ENCODE measurements at places on chromosomes 13 and 19.

- no peak for DNase-seq
Observed at GRCh38 chr19:14102756-14103155, 12.2 kb upstream of the SAMD1 start.

- DNase-seq, result no peak
Observed at GRCh38 chr13:25352230-25352629, 19.5 kb upstream of the ATP8A2 start.

DNA sequence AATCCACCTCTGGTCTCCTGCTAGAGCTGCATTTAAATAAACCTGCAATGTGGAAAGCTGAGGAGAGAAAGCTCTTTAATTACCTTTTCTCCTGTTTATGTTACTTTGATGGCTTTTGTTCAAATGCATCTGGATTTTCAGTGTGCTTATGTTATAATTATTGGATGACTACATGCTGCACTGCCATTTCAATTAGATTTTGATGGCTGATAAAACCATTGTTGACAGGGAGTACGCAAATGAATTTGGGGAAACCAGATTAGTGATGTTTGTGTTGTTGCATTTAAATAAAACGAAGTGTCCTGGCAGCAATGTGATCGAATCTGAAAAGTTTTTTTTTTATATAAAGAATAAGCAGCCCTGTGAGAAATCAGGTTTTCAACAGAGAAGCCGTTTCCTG, 799.8 kb downstream of the DIAPH3 start:
- DNase-seq, result no peak

DNA sequence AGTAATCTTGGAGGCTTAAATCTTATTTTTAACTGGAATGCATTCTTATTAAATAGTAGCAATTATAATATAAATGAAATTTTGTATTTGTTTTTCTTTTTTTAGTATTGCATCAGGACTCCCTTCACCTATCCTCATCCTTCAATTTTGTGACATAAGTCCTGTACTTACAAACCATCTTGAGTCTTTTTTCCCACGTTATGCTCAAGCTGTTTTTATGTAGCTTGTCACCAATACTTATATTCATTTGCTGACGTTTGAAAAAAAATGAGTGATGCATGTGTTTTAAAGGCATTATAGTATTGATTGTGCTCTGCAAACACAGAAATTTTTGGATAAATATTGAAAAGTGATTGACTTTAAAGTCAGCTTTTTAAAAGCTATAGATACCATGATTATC, 888 bp downstream of the GPR18 start:
- DNase-seq, result no peak

GRCh38 chr19:43847884-43848283, 20.8 kb downstream of the ZNF283 start:
- DNase-seq, result no peak

GRCh38 chr13:34161931-34162543, 344.1 kb downstream of the RFC3 start:
- no peak for DNase-seq

DNA sequence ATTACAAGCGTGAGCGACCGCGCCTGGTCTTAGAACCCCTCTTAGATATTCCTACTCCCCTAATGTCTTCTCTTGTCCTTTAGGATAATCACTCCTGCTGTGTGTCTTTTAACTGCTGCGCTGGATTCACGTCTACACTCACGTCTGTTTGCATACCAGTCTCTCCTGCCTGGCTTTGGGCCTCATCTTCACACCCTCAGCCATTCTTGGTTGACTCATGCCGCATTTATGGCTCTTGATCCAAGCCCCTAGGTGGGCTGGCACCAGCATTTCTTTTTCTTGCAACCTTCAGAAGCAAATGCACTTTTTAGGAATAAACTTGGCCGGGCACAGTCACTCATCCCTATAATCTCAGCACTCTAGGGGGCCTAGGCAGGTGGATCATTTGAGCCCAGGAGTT, 22.7 kb downstream of the MYO9B start:
- DNase-seq, result no peak

GRCh38 chr19:50924586-50924985, 13.4 kb upstream of the KLK4 start:
- no peak for DNase-seq

DNA sequence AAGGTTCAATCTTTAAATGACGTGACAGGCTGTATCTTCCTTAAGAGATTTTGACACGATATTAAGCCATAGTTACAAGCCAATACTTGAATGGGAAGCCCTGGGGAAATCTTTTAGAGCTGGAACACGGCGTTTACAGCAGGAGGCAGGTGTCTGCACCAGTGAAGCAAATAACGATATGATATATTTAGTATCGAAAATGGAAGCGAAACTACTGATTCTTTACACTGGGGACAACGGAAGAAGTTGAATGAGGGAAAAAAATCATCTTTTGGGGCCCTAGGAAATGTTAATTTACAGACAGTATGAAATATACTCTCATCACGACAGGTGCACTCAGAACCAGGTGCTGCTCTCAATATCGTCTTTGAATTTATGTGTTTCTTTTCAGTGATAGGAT, 793.9 kb upstream of the PCDH20 start:
- no peak for DNase-seq

- peak; percentile 49 for DNase-seq
Observed at GRCh38 chr19:48608798-48609263, 2.3 kb downstream of the SPACA4 start.

DNA sequence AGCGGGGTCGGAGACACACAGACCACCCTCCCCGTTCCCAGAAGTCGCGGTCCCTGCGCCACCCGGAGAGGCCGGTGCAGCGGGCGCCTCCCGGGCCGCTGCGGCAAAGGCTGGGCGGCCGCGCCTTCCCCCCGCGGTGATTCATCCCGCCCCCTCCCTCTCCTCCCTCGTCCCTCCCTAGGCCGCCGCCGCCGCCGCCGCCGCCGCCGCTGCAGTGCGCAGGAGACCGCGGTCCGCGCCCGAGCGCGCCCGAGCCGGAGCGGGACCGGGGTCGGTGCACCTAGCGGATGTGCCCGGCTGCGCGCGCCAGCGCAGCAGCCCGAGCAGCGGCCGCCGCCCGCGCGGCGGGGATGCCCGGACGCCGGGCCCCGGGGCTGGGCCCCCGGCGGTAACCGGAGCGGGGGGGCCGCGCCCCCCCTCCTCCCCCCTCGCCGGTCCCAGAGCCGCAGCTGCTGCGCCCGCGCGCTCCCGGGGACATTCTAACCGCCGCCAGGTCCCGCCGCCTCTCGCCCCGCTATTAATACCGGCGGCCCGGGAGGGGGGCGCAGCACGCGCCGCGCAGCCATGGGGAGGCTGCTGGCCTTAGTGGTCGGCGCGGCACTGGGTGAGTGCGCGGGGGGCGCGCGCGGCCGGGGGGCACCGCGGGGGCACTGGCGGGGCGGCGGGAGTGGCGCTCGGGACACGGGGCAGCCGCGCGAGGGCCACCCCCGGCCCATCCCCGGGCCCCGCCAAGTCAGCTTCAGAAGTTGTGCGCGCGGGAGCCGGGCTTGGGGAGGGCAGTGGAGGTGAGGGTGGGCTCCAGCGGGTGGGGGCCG, at the start of gene SCN1B:
Gene SCN1B (plus strand): TSS at position 214 of the 815 bp plus-strand sequence. CDS start 351 bp downstream, at position 565.
- DNase-seq, result peak; percentile 57

- no peak for DNase-seq
Observed at GRCh38 chr19:49781394-49781793, 14.6 kb downstream of the AP2A1 start.

GRCh38 chr19:39409208-39410016, 2.8 kb downstream of the ZFP36 start:
- DNase-seq, result peak; percentile 72

DNA sequence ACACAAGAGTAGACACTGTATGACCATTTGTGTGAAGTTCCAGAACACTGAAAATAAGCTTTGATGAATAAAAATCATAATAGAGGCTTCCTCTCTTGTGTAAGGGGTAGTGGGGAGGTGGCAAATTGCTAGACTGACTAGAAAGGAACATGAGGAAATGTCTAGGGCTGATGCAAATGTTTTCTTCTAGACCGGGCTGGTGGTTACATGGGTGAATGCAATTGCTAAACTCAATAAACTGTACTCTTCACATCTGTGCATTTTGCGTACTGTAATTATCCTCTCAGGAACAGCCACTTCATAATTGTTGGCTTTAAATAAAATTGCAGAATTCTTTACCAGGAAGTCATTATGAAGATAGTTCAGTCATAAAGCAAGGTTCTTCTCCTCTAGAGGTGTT, 5.2 kb upstream of the KBTBD7 start:
- no peak for DNase-seq

DNA sequence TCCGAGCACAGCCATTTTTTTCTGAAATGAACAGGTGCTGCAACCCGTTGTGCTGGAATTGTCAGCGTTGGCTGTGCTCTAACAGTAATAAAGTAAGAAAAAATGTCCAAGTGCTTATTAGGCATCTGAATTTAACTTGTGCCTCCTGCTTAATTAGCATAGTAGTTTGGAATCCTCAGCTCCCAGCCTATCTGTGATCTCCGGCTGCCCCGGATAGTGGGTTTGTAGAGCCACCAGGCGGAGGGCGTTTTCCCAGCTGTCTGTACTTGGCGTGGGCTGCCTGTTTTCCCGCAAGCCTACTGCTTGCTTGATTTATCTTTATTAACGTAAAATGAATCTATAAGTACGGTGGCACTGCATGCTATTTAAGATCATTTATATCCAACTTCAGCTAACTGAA, 137.9 kb downstream of the MTUS2 start:
- no peak for DNase-seq

DNA sequence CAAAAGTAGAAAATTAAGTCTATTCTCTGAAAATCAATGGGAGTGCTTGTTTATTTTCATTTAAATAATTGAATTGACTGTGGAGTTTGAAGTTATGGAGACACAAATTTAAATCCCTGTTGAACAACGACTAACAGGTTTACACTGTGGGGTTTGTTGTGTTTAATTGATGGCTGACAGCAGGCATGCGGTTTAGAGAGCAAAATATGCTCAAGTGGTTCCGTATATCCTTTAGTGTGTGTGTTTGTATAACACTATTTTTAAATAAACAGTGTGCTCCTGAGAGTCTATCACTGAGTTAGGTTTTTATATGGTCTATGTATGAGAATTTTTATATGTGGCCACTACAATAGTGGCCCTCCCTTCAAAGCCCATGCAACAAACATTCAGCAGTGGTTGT, 332.0 kb downstream of the GPC6 start:
- no peak for DNase-seq

GRCh38 chr13:51058461-51059167, 52.5 kb downstream of the C13orf42 start:
- no peak for DNase-seq

- DNase-seq, result no peak
Observed at GRCh38 chr19:10404888-10405820, 1.8 kb upstream of the CDC37 start.

- DNase-seq, result no peak
Observed at GRCh38 chr13:29877456-29878078, 27.1 kb upstream of the UBL3 start.

GRCh38 chr19:7989071-7989575, 16.3 kb downstream of the ELAVL1 start:
- no peak for DNase-seq

GRCh38 chr13:40345149-40345514, 321.3 kb downstream of the FOXO1 start:
- no peak for DNase-seq

GRCh38 chr19:29623726-29624488, 17.8 kb downstream of the POP4 start:
- peak; percentile 30 for DNase-seq

GRCh38 chr13:46324976-46325375, 62.1 kb downstream of the RUBCNL start:
- no peak for DNase-seq

- DNase-seq, result no peak
Observed at GRCh38 chr13:50829226-50829625, 14.3 kb downstream of the DLEU7 start.

DNA sequence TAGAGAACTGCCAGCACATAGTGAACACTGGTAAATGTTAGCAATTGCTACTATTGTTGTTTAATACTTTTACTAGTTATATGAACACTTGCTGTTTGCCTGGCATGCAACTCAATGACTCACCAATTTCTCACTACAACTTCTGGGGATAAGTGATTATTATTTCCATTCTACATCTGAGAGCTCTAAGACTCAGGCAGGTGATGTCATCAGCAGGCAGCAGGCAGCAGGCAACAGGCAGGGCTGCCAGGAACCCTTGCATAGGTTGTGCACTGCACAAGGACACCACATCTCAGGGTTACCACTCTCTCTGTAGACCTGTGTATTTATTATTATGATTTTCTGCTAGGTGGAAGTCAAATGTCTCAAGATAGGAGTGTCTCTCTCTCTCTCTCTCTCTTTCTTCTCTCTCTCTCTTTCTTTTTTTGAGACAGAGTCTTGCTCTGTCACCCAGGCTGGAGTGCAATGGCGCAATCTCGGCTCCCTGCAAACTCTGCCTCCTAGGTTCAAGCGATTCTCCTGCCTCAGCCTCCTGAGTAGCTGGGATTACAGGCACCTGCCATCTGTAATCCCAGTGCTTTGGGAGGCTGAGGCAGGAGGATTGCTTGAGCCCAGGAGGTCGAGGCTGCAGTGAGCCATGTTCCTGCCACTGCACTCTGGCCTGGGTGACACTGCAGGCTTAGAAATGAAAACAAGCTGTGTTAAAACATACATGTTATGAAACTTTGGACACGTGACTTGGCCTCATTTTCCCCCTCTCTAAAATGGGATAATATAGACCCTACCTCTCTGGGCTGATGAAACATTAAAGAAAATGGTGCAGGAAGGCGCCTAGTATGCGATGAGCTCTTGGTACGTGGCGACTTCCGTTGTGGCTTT, 22.7 kb downstream of the HPN start:
- DNase-seq, result no peak

- no peak for DNase-seq
Observed at GRCh38 chr19:22617614-22618320, 16.4 kb upstream of the ZNF492 start.

- DNase-seq, result no peak
Observed at GRCh38 chr19:38185562-38185961, 38.5 kb downstream of the DPF1 start.

- DNase-seq, result no peak
Observed at GRCh38 chr13:30346789-30347167, 39.4 kb upstream of the KATNAL1 start.

DNA sequence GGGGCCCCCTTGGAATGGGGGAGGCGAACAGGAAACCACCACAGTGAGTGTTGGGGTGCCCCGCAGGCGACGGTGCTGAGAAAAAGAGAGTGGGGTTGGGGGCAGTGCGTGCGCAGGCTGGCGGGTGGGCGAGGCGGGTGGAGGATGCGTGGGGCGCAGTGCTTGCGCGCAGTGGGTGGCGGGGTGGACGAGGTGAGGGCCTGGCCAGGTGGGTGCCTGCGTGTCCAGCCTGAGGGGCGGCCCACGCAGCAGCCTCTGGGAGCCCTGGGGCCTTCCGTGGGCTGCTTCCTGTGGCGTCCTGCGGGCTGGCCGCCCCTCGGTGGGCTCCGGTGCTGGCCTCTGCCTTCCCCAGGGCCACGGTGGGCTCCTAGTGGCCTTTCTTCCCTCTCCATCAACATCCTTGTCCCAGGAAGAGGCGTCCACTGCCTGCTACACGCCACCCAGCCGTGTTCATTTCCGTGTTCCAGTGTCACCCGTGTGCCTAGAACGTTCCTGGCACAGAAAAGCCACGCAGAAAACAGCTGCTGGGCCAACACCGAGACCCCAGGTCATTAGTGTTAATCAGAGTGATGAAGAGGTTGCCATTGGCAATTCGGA, 7.1 kb downstream of the ATP11A start:
- no peak for DNase-seq

- no peak for DNase-seq
Observed at GRCh38 chr13:49395451-49395865, 48.4 kb downstream of the CAB39L start.

GRCh38 chr13:75312884-75313520, 169.0 kb downstream of the TBC1D4 start:
- peak; percentile 22 for DNase-seq

GRCh38 chr19:33279430-33280350, 22.6 kb downstream of the CEBPA start:
- no peak for DNase-seq
